ENCODE measurements at places on chromosomes 4 and X.

GRCh38 chr4:46949822-46950221, 40.8 kb upstream of the COX7B2 start:
- no peak for DNase-seq

DNA sequence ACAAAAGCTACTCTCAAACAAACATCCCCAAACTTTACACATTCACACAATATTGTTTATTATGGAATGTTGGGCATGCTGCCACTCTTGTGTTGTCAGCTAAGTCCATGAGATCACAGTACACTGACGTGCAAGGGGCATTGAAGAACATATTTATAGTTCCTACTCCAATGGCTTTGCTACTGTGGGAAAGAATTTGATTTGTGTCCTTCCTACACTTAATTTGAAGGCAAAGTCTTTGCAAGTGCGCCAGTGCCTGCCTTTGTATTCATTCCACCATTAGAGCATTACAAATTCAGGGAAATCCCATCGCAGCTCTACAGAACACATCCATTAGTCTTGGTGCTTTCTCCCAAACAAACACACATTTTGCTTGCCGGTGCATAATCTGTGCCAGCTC, 45.4 kb upstream of the FTHL17 start:
- DNase-seq, result no peak

DNA sequence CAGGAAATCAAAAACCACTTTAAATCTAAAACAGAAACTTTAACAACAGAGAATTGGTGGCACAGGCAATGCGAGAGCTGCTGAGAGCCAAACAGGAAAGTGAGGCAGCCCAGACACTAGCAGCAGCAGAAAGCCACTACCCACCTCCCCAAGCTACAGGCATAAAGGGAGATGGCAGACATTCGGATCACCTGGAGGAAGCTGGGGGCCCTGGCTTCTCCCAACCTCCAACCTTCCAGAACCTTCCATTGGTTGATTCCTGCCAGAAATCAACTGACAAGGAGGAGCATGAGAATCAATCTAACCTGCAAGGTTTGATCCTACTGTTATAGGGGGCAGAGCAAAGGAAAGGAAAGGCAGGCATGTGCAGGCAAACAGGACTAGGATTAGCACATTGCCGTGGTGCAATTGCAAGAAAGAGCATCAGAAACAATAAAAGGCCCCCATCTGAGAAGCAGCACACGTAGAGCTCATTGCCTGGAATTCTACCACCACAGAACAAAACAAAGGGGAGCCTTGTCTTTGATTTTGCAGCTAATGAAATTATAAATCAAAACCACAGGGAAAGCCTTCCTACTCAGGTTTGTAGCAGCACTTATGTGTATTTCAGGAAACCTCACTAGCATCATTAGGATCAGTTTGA, 427.3 kb upstream of the RASGEF1B start:
- no peak for DNase-seq

- no peak for DNase-seq
Measured at GRCh38 chr4:20528508-20528907, 171.8 kb upstream of the PACRGL start.

DNA sequence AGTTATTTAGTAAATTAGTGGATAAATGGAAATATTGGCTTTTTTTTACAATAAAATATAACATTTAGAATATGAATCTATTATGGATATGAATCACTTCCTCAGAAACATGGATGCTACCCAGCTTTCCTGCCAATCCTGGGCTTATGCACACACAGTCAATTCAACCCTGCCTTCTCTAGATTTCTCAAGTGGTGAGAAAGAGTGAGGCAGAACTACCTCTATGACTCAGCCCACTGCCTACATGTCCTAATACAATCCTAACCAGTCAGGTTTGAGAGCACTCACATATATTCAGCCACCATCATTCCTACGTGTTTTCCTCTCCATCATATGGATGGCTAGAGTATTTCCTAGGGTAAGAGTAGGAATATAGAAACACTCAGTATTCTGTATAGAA, 91.1 kb upstream of the ANKRD50 start:
- no peak for DNase-seq

DNA sequence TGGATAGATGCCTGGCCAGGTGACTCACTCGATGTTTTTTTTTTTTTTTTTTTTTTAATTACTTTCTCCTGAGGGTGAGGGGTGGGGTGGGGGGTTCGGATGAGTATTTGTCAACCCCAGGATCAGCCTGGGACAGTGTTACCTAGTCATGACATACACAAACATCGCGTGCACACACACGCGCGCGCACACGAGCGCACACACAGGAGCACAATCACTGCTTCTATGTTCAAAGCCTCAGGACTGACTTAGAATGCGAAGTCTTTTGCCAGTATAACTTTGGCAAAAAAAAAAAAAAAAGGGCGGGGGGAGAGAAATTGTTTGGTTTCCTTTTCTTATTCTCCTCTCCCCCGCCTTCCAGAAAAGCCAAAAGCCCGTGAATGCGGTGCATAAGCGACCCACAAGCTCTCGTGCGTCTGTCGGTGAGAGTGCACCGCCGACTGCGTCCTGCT, 115.0 kb upstream of the TEX13C start:
- DNase-seq, result no peak

DNA sequence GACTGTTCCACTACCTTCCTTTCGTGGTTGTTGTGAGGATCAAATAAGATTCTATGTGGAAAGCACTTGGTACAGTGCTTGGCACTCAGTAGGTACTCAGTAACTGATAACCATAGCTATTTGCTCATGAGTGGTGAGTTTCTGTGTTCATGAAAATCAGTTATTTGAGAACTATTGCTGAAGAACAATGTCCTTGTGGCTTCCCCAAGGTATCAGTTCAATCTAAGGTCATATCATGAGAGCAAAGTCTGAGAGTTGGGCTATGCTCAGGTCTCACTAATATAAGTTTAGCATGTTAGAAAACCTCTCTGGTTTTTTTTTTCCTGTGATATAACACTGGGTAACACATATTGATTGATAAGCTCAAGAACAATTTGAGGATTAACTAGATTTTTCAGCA, 147.8 kb downstream of the GRIA3 start:
- DNase-seq, result no peak

- DNase-seq, result no peak
Measured at GRCh38 chrX:104488811-104489210, 77.2 kb upstream of the IL1RAPL2 start.

DNA sequence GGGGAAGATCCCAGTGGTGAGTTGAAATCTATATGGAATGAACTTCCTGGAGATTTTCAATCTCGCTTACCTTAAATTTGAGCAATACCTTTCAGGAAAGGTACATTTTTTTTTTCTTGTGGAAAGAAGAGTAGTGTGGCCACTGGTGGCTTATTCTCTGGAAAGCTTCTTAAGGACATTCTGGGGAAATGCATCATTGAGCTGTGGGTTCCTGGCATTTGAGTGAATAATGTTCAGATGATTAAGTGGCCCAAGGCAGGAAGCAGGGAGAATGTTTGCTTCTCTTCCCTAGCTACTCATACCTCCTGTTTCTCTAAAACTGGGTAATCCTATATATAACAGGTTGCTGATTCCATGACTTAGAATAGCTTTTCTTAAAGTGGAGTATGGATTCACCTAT, 31.8 kb downstream of the STAG2 start:
- DNase-seq, result no peak

- peak; percentile 68 for DNase-seq
Measured at GRCh38 chr4:186191200-186192065, at the start of gene CYP4V2. CYP4V2 (plus strand) TSS chr4:186191567; CDS start chr4:186191824, 257 bp downstream.

- DNase-seq, result no peak
Measured at GRCh38 chrX:56564164-56564885, 898 bp downstream of the UBQLN2 start.

DNA sequence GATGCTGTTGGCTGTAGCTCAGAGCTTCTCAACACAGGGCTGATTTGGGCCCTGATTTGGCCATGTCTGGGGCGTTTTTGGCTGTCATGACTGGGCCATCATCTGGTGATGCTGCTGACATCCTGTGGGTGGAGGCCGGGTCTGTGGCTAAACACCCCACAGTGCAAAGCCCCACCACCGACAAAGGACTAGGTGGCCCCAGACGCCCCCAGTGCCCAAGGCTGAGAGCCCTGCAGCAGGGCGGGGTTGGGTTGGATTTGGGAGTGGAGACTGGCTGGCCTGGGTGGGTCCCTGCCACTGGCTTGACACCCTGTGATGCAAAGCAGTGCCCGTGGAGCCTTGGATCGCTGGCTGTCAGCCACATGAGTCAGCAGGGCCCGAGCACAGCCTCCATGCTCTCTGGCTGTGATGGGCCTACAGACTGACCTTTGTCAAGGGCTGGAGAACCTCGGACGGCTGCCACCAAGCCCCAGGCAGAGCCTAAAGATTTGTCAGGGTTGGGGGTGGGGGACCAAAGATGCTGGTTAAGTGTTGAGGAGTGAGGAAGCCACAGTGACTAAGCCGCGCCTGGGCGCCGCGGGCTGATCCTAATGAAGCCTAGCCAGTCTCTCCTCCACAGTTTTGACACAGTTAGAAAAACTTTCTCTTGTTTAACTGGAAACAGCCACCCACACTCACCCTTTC, 28.3 kb downstream of the CYTL1 start:
- no peak for DNase-seq

GRCh38 chr4:10687526-10687925, 3.0 kb upstream of the CLNK start:
- DNase-seq, result no peak

GRCh38 chrX:148535639-148536038, 35.2 kb downstream of the AFF2 start:
- no peak for DNase-seq

GRCh38 chr4:6087669-6088341, 69.6 kb upstream of the C4orf50 start:
- DNase-seq, result no peak

DNA sequence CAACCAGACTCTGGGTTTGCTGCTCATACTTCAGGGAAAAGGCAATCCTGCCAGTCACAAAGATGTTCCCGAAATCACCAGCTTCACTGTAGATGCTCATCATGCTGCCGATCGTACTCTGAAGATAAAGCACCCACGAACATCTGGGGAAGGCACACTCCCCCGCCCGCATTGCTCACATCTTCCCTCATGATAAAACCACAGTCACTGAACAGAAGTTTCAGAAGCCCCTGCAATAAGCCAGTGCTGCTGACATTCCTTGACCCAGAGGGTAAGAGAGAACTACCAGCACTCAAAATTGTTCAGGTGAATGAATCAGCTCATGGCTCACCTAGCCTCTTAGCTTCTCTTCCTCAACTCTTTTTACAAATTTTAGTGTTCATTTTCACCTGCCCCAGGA, 43.1 kb downstream of the SRPX2 start:
- no peak for DNase-seq

GRCh38 chr4:154714339-154715040, 29.3 kb upstream of the LRAT start:
- DNase-seq, result no peak

GRCh38 chrX:989959-990510, 222.4 kb downstream of the CRLF2 start:
- DNase-seq, result no peak

DNA sequence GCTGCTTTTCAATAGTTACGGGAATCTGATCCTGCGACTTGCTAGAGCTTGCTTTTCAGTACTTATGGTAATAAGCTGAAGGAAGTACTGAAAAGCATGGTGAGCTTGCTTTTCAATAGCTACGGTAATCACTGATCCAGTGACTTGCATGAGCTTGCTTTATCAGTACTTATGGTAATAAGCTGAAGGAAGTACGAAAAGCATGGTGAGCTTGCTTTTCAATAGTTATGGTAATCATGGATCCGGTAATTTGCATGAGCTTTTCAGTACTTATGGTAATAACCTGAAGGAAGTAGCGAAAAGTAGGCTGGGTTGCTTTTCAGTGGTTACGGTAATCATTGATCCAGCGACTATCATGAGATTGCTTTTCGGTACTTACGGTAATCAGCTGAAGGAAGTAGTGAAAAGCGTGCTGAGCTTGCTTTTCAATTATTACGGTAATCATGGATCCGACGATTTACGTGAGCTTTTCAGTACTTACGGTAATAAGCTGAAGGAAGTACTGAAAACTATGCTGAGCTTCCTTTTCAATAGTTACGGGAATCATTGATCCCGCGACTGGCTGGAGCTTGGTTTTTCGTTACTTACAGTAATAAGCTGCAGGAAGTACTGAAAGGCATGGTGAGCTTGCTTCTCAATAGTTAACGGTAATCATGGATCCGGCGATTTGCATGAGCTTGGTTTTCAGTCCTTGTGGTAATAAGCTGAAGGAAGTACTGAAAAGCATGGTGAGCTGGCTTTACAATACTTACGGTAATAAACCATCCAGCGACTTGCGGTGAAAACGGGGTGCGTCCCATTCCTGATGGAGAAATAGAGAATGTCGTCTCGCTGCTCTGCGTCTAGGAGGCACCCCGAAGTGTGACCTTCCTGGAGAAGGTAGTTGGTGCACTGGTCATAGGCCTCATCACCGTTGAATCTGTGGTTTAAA, 6.5 kb downstream of the CRLF2 start:
- no peak for DNase-seq

DNA sequence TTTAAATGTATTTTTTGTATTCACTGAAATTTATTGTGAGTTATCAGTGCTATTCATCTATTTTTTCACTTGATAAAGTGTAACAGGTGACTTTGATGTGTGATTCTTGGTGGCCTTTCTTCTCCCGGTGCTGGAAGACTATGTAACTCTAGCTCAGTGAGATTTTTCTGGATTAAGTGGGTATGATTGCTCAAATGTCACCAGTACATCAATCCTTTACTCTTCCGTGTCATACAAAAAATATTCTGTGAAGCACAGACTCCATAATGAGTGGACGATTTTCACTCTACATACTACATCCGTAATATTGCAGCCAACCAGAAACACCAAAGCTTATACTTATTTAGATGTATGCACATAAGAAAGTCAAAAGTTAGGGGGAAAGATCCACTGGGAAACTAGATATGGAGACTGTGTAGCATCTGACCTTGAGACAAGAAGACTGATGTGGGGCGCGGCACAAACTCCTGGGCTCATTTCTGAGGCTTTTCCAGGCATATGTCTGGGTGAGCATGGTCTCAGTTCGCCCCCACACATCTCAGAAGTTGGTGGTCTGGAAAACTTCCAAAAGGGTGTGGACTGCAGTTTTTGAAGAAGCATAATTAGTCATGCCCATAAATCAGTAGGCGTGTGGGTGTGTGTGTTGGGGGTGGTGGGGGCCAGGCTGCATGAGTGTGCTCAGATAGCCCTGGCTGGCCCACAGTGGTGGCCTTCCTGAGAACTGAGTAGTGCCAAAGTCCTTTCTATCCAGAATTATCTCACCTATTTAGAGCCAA, 53.9 kb upstream of the TENM3 start:
- DNase-seq, result no peak

DNA sequence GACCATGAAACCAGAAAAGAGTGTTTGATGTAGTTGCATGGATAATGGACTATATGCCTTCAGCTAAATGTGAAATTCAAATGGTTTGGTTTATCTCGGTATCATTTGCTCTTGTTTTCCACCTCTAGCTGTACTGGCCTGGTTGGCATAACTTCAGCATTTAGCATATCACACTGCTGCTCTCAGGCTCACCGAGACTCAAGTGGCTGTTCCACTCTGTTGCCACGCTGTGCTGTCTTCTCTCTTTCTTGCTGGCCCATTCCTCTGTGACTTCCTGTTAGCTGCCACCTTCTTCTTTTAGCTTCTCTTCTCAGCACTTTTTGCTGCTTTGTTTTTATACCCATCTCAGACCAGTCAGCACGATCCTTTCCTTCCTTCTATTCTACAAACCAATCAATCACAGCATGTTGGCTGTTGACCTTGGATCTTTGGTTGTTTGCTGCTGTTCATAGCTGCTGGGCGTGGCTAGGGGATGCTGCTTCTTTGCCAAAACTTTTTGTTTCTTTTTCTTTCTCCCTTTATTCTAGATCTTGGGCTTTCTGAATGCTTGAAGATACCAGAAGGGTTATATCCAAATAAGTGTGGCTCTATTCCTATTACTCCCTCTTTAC, 24.0 kb downstream of the INTS6L start:
- DNase-seq, result no peak
